Stimulated activated CD8-positive, alpha-beta memory T cell treated with anti-CD3 and anti-CD28 coated beads, Interleukin-4, amount 100 ng/mL, for 1 hour (primary cell): ENCODE measurements at places on chromosomes 1 and 21.
A peak's percentile ranks its signal among the peaks of the same experiment; 100 is the strongest.

GRCh38 chr21:27703791-27704190 lies 736.9 kb upstream of the ADAMTS5 start:
- no peak for DNase-seq

DNA sequence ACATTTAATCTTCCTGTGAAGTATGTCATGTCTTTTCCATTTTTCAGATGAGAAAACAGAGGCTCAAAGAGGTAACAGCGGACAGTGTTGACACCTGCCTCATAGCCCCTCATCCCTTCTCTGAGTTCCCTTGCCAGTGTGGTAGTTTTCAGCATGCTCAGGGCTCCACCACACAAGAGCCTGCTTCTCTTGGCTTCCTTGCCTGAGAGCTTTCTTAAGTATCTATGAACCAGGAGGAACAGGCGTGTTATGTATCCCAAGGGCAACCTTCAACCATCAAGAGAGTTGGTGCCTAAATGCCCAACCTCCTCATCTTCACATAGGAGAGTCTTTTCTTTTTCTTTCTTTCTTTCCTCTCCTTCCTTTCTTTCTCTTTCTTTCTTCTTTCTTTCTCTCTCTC lies 5.9 kb upstream of the PAFAH2 start:
- no peak for DNase-seq

GRCh38 chr21:14353726-14354125 lies 29.2 kb downstream of the HSPA13 start:
- DNase-seq: no peak

DNA sequence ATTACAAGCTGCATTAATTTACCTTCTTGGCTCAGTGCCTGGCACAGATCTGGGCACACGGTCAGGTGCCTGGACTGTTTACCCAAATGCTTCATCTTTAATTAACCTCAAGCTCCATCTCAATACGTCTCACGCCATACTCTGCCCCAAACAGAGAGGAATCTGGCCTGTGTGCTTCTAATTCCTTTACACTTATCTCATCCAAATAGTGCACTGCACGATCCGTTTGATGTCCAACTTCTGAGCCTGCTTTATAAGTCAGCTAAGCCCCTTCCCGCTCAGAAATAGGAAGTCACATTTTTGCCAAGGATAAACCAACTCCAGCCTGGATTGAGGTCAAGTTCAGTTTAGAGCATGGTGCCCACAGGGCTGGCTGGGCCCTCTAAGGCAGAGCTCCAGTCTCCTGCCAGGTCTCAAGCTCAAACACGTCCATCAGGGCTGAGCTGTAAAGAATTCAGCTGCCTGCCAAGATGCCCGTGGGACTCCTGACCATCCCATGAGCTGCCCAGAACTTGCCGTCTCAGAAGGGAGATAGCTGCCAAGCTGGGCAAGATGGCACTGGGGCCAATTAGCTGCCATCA lies 233.5 kb downstream of the TRABD2B start:
- no peak for DNase-seq

- DNase-seq: no peak
Observed at GRCh38 chr1:246165826-246166709, 341.0 kb downstream of the SMYD3 start.

DNA sequence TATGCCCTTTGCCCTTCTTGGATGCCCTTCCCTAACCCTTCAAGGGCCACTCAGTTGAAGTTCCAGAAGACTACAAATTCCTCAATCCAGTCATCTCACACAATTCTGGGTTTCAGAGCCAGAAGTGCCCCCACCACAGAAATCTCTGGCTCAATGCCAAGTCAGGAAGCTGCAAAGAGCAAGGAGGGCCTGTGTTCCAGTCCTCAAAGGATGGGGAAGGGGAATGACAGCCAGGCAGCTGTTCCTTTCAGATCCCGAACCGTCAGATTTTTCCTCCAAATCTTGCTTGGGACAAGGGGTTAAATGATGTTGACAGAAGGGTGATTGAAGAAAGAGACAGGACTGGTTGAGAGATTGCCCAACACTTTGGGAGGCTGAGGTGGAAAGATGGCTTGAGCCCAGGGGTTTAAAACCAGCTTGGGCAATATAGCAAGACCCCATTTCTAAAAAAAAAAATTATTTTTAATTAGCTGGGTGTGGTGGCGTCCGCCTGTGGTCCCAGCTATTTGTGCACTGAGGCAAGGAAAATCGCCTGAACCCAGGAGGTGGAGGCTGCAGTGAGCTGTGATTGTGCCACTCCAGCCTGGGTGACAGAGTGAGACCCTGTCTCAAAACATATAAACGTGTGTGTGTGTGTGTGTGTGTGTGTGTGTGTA lies 716 bp upstream of the HPDL start:
- DNase-seq: no peak

GRCh38 chr1:28981210-28981609 lies 66.8 kb downstream of the EPB41 start:
- DNase-seq: no peak

DNA sequence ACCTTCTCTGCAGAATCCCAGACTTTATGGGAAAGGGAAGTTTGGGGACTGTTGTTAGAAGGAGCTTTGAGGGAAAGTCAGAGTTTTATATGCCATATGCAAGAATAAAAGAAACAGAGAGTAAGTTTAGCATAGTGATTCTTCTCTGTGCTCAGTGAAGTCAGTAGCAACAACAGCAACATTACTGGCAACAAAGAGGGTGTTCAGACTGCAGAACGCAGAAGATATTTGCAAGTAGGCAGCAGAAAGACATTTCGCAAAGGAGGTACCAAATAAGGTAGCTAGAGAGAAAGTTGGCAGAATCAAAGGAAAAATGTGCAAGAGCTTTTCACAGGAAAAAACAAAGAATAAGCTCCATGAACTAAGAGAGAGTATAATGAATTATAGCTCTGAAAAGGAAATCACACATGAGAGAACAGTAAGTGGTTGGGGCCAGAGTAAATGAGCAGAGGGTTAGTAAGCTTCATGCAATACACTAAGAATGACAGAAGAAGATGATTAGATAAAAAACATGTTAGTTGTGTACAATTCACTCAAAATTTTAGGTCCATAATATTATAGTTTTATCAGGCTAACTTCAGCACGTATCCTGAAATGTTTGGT lies 98.1 kb downstream of the NEGR1 start:
- no peak for DNase-seq

DNA sequence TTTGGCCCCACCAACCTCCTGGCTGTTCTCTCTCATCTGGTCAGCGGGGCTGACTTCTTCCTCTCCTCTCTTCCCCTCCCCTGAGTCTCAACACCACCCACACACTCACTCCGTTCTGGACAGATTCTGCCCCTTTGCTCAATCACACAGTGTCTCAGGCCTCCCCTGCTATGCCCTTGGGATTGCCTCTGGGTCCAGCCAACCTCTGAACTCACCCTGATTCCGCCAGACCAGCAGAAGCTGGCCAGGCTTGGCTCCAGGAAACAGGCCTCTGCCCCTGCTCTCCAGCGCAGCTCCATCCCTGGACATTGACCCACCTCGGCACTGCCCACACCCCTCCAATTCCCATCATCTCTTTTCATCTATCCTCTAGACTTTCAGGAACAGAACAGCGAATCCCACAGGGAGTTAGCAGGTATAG lies 22.1 kb downstream of the AHDC1 start:
- DNase-seq: no peak

GRCh38 chr1:17600321-17600720 lies 60.8 kb downstream of the ARHGEF10L start:
- DNase-seq: no peak

GRCh38 chr1:163046071-163046470 lies 23.1 kb upstream of the RGS4 start:
- no peak for DNase-seq

- no peak for DNase-seq
Observed at GRCh38 chr21:28799926-28800325, 192.8 kb downstream of the LTN1 start.

DNA sequence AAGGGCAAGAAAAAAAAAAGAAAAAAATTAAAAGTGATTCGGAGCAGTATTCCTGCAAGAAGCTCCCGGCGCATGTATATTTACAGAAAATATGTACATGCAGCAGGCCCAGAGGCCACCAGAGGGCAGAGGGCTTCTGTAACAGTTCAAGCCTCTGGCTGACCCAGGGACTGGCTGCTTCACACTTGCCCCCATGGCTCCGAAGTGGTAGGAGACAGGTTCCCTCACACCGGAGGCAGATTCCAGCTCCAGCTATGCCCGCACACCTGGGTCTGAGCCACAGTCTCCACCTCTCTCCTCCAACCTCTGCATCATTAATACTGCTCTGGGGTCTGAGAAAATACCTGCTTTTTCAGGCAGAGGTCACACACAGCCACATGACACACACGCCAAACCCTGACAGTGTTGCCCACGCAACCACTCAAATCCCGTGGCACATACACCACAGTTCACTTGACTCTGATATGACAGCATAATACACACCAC lies 2.2 kb upstream of the ARHGAP30 start:
- DNase-seq: no peak

GRCh38 chr1:55860798-55861519 lies 645.8 kb upstream of the USP24 start:
- no peak for DNase-seq

GRCh38 chr1:84724128-84724860 lies 34.0 kb upstream of the SSX2IP start:
- DNase-seq: peak; percentile 36

GRCh38 chr1:30762930-30763650 lies 5.5 kb upstream of the LAPTM5 start:
- no peak for DNase-seq

- no peak for DNase-seq
Observed at GRCh38 chr1:221664253-221664652, 77.6 kb downstream of the DUSP10 start.

- no peak for DNase-seq
Observed at GRCh38 chr1:118815909-118816308, 172.2 kb downstream of the TBX15 start.

GRCh38 chr1:18249631-18250030 lies 142.0 kb downstream of the IGSF21 start:
- no peak for DNase-seq

DNA sequence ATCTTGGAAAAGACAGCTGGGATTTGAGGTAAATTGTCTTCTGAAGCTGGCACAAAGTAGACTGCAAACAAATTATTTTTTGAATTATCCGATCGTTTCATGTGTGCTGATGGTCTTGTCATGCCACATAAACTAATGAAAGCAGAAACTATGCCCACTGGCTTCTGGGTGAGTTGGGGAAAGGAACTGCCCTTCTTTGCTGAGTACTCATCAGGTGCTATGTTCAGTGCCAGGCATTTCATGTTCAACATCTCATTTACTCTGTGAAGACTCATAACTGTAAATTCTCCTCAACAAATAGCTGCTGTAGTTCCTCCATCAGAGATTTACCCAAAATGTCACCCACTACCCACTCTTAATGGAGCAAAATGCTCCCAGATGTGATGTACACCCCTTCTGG lies 1.2 kb downstream of the TRIT1 start:
- no peak for DNase-seq

- DNase-seq: no peak
Observed at GRCh38 chr1:201185527-201186128, 5.0 kb upstream of the IGFN1 start.

DNA sequence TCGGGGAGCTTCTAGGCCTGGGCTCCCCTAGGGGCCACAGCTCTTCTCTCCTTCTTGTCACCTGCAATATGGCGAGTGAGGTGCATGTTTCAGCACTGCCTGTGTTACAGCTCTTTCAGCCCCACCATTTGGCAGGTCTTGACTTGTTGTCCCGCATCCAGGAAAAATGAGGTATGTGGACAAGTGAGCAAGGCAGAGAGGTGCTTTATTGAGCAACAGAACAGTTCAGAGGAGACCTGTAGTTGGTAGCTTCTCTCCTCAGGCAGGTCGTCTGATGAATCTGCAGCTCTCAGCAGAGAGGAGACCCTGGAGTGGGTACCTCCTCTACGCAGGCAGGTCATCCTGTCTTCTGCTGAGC lies 208.2 kb upstream of the USP25 start:
- DNase-seq: no peak

DNA sequence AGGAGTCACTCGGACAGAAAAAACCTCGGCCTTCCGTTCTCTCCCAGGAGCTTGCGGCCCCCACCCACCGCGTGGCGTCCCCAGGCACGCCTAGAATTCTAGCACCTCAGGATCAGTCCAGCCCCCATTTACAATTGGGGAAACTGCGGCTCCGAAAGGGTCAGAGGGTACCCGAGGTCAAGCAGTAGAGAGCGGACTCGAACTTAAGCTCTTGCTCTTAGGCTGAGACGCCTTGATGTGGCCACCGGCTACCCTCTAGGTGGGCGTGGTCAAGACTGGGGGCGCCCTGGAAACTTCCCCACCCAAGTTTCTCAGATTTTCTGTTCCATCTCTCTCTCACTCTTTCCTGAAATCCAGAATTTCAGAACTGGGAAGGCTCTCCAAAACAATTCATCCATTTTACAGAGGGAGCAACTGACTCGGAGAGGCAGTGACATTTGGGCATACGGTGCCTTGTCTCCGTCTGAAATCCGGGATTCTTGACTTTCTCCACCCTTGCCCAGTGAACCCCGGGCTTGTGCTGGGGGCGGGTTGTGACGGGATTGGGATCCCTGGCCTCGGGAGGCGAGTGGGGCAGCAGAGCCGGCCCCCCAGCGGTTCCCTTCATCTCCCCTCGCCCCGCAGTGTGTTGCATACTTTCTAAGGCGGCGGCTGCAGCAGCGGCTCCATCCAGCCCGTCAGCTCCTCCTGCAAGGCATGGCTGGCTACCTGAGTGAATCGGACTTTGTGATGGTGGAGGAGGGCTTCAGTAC lies 777 bp downstream of the AZIN2 start:
- DNase-seq: no peak

DNA sequence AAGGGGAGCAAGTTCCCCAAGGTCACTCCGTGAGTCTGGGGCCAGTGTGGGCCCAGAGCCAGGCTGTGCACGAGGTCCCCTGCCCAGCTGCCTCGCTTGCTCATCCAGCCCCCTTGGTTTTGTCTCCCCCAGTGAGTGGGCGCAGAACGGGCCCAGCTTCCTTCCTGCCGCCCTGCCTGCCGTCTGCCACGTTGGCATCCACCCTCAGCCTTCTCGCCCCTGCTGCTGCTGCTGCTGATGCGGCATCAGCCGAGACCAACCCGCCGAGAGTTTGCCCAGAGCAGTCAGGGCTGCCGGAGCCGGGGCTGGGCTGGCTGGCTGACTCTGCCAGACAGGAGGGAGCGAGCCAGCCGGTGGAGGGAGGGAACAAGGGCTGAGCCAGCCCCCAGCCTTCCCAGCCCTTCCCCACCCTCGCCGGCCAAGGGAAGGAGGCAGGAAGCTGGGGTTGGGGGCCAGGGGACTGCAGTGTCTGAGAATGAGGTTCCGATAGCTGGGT lies 31.4 kb upstream of the WASF2 start:
- DNase-seq: no peak

- DNase-seq: no peak
Observed at GRCh38 chr1:58580186-58580585, 3.1 kb upstream of the TACSTD2 start.

GRCh38 chr1:1629430-1630190 lies 2.4 kb upstream of the MMP23B start:
- peak; percentile 66 for DNase-seq

GRCh38 chr1:87647430-87648177 lies 318.9 kb downstream of the LMO4 start:
- DNase-seq: no peak

DNA sequence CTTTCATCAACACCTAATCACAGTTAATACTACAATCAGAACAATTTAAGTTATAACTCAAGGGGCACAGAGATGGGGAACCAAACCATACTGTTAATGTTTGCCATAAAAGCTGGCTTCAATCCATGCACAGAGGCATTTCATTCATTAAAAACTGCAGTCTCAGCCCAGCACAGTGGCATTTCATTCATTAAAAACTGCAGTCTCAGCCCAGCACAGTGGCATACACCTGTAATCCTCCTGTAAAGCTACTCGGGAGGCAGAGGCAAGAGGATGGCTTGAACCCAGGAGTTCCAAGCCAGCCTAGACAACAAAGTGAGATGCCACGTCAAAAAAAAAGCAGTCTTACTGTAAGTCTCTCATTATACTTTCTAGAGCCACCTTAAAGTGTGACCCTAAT lies 29.2 kb downstream of the ARID4B start:
- no peak for DNase-seq
